ENCODE measurements at places on chromosomes 16 and 17.

- DNase-seq = no peak
Measured at GRCh38 chr16:14036889-14037288, 34.2 kb upstream of the MRTFB start.

DNA sequence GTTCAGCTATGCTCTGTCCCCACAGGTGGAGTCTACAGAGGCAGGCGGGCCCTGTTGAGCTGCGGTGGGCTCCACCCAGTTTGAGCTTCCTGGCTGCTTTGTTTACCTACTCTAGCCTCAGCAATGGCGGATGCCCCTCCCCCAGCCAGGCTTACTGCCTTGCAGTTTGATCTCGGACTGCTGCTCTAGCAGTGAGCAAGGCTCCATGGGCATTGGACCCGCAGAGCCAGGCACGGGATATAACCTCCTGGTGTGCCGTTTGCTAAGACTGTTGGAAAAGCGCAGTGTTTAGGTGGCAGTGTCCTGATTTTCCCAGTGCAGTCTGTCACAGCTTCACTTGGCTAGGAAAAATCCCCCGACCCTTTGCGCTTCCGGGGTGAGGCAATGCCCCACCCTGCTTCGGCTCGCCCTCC, 89.1 kb downstream of the BCAS3 start:
- no peak for DNase-seq

- no peak for DNase-seq
Measured at GRCh38 chr16:81181013-81181720, 57.3 kb upstream of the BCO1 start.

GRCh38 chr17:57257895-57258851, 1.9 kb downstream of the MSI2 start:
- DNase-seq = no peak

- no peak for DNase-seq
Measured at GRCh38 chr17:78924481-78925151, 571 bp downstream of the TIMP2 start.

Data from NCI-H2081 (cell line).